ENCODE measurements at places on chromosomes 12 and 14. TPM values are rescaled to one million over a fixed set of nuclear protein-coding genes. Genes with fewer than 3 reads are reported as not detected.

- no peak for DNase-seq
Measured at GRCh38 chr12:57822392-57823130, 4.0 kb upstream of the AVIL start.

- no peak for DNase-seq
Measured at GRCh38 chr12:123061441-123062205, 81.1 kb downstream of the ARL6IP4 start.

DNA sequence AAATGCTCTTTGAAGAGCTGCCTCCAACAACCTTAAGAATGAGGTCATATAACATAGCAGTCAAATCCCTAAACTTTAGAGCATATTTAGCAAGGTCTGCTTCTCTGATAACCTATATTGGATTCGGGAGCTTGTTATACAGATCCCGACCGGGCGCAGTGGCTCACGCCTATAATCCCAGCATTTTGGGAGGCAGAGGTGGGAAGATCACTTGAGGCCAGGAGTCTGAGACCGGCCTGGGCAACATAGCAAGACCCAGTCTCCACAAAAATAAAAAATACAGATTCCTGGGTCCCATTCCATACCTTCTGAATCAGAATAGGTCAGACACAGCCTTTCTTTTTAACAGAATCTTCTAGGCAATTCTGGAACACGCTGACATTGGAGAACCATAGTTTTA lies 46.7 kb downstream of the SPRING1 start:
- DNase-seq = no peak

DNA sequence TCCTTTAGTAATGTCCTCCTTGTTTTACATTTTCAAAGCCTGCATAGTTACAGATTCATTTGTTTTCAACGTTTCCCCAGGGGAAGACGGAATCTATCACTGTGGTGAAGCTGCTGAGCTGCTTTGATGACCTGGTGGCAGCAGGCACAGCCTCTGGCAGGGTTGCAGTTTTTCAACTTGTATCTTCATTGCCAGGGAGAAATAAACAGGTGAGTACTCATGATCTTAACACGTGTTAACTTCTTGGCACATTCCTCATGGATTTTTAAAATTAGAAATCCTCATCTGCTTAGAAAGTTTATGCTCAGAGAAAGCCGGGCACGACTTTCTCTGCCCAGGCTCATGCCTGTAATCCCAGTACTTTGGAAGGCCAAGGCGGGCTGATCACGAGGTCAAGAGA lies 44.5 kb downstream of the TECPR2 start:
- DNase-seq = no peak

DNA sequence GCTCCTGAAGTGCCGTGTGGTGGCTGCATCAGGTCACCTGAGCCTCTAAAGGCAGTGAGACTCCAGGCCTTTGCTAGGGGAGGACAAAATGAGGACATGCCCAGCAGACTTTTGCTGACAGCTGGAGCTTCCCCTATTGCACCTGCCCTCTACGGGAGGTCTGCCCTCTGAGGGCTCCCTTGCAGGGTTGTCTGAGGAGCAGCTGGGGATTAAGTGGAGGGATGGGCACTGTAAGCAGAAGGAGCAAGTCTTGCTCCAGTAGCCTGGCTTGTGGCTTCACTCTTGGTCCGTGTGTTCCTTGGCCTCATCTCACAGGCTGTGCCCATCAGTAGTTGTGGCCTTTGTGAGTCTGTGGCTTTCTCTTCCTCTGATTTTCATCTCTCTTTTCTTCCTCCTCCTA lies 66.9 kb upstream of the NRXN3 start:
- DNase-seq = no peak

- no peak for DNase-seq
Measured at GRCh38 chr12:18953505-18953904, 176.0 kb upstream of the PLEKHA5 start.

DNA sequence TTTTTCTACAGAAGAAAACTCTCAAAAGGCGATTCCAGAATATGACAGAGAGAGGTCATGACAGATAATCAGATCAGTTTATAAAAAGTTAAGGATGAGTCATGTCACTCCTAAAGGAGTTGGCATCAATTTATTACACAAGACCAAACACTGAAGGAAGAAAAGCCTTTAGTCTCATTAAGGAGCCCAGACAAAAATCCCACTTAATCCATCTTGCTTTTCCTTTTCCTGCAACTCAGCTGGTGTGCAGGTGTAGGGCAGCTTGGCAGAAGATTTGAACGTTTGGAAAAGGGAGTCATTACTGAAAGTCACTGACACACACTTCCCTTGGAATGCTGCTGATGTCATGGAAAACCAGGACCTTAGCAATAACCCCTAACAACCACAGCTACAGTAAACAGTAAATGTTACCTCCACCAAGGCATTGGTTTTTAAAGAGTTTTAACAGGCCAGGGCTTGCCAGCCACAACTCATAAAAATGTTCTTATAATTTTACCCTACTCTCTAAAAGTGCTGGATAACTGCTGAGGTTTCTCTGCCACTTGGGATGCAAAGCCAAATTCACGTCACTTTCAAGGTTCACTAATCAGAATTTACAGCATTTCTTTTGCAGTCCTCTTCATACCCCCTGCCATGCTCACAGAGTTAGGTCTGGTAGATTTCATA lies 320.6 kb downstream of the RAD51B start:
- DNase-seq = peak; percentile 98

GRCh38 chr14:105060751-105061427 lies 4.3 kb downstream of the GPR132 start:
- DNase-seq = no peak

GRCh38 chr14:99260587-99261551 lies 11.1 kb downstream of the BCL11B start:
- DNase-seq = no peak

GRCh38 chr14:74577247-74577947 lies 34.6 kb downstream of the LTBP2 start:
- DNase-seq = no peak

- DNase-seq = no peak
Measured at GRCh38 chr12:82955043-82955442, 268.3 kb downstream of the TMTC2 start.

DNA sequence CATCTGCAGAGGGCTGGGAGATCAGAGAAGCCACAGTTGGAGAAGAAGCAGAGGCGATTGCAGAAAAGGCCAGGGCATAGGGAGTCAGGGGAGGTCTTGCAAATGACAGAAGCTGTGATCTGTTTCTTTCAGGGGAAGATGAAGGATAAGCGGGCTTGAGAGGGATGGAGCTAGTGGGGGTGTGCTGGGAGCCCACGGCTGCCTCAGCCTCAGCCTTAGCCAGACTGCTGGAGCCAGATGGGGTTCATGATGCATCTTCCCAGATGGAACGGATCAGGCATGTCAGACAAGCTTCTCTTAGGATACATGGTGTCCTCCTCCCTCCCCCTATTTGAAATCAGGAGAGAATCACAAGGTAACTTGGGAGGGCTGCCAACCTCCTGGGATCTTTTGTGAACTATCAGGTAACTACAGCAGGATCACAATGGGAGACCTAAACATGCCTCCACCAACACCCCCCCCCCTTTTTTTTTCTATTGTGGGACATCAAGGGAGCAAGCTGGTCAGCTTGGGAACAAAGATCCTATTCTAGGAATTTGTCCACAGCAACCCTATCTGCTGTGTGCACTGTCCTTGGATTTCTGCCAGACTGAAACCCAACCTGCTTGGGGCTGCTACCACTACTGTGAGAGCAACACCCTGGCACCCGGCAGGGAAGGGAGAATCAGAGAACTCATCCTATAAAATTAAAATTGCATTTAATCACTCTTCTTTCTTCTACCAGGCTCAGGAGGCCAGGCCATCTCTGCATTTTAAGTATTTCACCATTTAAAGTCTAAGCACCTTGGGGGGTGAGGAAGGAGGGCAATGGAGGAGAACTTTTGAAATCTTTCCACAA lies 10.7 kb upstream of the ATP2A2 start:
- no peak for DNase-seq

DNA sequence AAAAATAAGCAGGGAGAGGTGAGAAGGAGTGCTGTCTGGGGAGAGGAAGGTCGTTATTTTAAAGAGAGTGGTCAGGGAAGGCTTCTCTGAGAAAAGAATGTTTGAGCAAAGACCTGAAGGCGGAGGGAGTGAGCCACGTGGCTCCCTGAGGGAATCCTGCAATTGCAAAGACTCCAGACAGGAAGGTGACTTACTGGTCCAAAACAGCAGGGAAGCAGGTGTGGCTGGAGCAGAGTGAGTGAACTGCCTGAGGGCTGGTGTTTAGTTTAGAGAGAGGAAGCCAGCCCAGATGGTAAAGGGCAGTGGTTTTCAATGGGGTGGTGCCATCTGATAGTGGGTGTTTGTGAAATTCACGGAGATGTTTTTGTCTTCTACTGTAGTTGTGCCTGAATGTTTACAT lies 58.8 kb upstream of the LTA4H start:
- peak; percentile 21 for DNase-seq

GRCh38 chr12:83168751-83169150 lies 482.0 kb downstream of the TMTC2 start:
- peak; percentile 12 for DNase-seq

DNA sequence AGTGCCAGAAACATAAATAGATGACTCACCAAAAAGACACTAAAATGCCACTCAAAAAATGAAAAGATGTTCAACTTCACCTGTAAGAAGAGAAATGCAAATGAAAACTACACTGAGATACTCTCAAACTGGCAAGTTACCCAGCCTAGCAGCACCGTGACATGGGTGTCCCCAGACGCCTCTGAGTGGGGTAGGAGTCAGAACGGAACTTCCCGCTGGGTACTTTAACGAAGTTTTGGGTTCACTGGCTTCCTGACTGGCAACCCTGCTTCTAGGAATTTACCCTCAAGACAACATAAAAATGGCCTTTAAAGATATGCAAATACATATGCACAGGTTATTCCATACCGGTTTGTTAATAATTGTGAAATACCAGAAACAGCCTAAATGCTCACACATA lies 52.6 kb downstream of the RIMBP2 start:
- no peak for DNase-seq

- no peak for DNase-seq
Measured at GRCh38 chr12:75684678-75685616, 173.5 kb upstream of the KRR1 start.

DNA sequence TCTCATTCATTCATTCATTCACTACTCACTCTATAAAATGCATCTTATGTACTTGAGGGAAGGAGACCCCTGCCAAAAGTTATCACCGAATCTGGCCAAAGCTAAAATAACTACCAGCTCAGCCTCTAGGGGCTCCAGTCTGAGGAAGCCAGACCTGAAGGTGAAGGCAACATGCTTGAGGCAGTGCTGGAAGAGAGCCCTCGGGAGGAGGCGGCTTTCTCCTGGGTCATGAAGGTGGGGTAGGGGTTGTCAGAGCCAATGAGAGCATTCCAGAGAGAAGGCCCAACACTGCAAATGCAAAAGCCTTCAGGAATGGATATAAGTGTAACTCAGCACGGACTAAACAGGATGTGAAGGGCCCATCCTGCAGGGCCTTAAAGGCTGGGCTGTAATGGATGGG lies 62.4 kb downstream of the GSC start:
- DNase-seq = no peak

DNA sequence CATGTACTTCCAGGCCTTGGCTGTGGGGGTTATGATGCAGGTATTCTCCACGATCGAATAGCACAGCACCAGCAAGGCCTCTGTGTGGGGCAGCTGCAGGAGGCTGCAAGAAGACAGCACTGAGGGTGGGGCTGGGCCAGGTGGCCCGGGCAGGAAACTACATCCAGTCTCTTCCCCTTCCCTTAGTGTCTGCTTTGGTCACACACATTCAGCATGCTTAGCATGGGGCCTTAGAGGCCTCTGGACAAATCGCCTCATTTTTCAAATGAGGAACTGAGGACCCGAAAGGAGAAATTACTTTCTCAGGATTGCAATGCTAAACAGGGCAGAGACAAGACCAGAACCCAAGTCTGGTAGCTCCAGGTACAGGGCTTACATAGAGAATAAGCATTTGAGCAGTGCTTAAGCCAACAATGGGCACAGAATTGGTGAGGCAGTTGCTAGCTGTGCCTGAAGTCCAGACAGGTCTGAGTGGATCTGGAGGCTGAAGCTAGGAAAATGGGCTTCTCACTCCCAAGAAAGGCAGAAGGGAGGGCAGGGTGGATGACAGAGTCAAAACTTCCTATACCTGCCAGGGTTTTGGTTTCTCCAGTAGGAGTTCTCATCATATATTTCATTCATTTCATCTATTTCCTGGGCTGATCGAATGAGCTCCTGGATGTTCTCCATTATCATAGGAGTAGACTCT lies 3.5 kb downstream of the ACRBP start:
- no peak for DNase-seq

DNA sequence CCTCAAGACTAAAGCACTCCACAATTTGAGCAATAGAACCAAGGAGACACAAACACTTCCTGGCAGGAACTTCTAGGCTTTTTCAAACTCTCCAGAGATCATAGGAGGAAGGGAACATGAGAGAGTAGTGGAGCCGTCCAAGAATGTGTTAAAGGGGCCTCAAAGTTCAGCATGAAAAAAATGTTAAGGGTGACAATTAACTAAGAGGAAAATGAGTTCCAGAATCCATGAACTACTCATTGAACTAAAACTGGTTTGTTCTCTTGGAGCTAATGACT lies 122.0 kb downstream of the WIF1 start:
- DNase-seq = no peak

GRCh38 chr12:59574406-59574805 lies 21.4 kb upstream of the SLC16A7 start:
- no peak for DNase-seq

- DNase-seq = no peak
Measured at GRCh38 chr14:59727073-59727661, 143.4 kb downstream of the RTN1 start.

The CCDC197 gene
- total RNA-seq = not detected

The ACOT6 gene
- total RNA-seq = not detected

The CISTR gene
- not detected for total RNA-seq

The EIF2S3B gene
- 1.3 TPM for total RNA-seq

The IGFBP6 gene
- total RNA-seq = 21.4 TPM

The B4GALNT1 gene
- total RNA-seq = 0.48 TPM

The ARF3 gene
- total RNA-seq = 101 TPM

The KCNA5 gene
- total RNA-seq = 0.34 TPM

The MYF6 gene
- total RNA-seq = not detected

The KRT75 gene
- not detected for total RNA-seq

The IGF1 gene
- total RNA-seq = under 0.01 TPM

The KLRC1 gene
- not detected for total RNA-seq

The PLCZ1 gene
- total RNA-seq = not detected

The PTPRR gene
- total RNA-seq = 2.3 TPM
